Fibroblast of lung (primary cell): ENCODE measurements at places on chromosomes 11 and 22. TPM values are rescaled to one million over a fixed set of nuclear protein-coding genes. Genes with fewer than 3 reads are reported as not detected.

DNA sequence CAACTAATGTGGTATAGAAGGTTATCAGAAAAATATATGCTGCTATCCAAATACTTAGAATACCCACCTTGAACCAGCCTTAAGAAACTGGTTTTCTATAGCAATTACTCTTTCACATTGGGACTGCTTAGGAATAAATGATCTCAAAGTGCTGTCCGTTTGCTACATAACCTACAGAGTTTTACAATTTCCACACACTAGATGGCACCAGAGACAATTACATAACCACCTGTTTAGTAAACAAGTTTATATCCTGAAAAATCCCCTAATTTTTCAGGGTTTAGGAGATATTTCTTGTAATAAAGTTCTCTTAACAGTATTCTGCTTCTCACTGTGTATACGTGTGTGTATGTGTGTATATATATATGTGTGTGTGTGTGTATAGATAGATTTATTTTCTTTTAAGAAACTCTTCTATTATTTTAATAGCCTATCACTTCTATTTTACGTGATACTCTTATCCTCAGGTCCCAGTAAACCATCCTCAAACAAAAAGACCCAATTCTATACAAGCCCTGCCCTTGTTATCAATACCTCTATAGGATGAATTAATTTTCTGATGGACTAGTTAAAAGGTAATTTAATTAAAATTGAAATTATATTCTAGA is 6.7 kb upstream of the OR5I1 start:
- DNase-seq, result peak; percentile 1

- DNase-seq, result peak; percentile 63
Observed at GRCh38 chr22:45336971-45337431, 27.3 kb downstream of the FAM118A start.

- no peak for DNase-seq
Observed at GRCh38 chr22:31611061-31611760, 50.8 kb downstream of the PISD start.

GRCh38 chr11:107816028-107816427 is 42.6 kb downstream of the SLC35F2 start:
- DNase-seq, result no peak

GRCh38 chr11:118618991-118619375 is 11.6 kb downstream of the PHLDB1 start:
- DNase-seq, result peak; percentile 94

GRCh38 chr11:113497066-113497910 is 22.1 kb upstream of the DRD2 start:
- no peak for DNase-seq

GRCh38 chr22:24027389-24027975 is 16.4 kb downstream of the CABIN1 start:
- no peak for DNase-seq

- DNase-seq, result no peak
Observed at GRCh38 chr11:61484541-61484940, 24.0 kb upstream of the LRRC10B start.

DNA sequence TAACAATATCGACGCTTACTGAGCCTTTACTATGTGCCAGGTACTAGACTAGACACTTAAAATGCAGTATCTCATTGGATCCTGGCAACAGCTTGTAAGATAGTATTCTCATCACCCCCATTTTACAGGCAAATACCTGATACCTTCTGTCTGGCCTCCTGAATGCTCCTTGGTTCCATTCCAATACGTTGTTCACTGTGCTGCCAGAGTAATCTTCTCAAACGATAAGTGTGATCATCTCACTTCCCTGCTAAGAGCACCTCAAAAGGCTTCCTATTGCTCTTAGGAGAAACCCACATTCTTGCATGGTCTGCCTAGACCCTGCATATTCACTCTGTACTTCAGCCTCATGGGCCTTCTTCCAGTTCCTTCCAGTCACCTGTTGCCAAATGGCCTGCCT is 1.3 kb upstream of the NRIP3 start:
- DNase-seq, result no peak

DNA sequence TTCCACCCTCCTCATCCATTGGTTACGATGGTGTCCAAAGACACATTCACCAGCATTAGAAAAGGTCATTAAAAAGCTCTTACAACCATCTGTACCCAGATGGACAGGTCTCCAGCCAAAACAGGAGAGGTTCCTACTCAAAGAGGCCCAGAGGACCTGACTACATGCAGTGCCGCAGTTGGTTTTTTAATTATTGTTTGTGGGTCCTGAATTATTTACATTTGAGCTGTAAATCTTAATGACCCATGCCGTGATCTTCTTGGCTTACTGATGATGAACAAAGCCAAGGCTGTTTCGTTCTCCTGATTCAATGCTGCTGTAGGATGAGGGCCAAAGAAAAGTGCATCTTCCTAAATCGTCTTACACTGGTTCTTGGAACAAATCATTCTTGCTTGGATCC is 83.7 kb downstream of the CADM1 start:
- DNase-seq, result no peak

DNA sequence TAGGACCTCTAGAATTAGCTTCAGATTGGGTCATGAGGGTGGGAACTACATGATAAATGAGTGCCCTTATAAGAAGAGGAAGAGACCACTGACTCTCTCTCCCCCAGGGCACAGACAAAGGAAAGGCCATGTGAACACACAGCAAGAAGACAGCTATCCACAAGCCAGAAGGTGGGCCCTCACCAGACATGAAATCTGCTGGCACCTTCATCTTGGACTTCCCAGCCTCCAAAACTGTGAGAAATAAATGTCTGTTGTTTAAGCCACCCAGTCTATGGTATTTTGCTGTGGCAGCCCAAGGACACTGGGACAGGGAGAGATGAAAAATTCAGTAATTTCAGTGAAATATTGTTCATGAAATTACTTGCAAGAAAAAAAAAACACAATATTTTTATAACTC is 5.9 kb downstream of the RBFOX2 start:
- no peak for DNase-seq

DNA sequence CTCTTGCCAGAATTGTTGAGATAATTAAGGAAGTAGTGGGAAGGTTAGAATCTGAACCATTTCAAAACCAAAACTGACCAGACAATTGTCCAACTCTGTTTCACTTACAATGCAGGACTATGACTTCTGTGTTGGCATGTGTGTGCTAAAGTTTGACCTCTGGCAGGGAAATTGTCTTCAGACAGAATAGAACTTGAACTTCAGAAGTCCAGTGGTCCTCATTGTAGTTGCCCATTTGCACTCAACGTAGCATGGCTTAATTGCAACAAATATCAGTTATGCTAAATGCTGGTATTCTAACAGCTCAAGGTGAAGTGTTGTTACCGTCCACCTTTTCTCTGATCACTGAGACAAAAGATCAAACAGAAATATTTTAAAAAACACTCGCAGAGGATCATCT is 47.2 kb downstream of the BLID start:
- DNase-seq, result no peak

DNA sequence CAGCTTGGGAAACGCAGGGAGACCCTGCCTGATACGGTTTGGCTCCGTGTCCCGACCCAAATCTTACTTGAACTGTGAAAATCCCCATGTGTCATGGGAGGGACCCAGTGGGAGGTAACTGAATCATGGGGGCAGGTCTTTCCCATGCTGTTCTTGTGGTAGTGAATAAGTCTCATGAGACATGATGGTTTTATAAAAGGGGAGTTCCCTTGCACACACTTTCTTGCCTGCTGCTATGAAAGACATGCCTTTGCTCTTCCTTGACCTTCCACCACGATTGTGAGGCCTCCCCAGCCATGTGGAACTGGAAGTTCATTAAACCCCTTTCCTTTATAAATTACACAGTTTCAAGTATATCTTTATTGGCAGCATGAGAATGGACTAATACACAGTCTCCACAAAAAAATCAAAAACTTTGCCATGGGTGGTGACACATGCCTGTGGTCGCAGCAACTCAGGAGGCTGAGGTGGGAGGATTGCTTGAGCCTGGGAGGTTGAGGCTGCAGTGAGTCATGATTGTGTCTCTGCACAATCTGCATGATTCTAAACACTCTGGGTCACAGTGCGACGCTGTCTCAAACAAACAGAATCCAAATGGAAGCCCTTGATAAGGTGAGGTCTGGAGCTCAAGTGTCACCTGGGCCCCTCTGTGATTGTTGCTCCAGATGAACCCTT is 34.9 kb downstream of the SYN3 start:
- DNase-seq, result no peak

GRCh38 chr11:114209343-114209742 is 86.9 kb upstream of the NNMT start:
- no peak for DNase-seq

DNA sequence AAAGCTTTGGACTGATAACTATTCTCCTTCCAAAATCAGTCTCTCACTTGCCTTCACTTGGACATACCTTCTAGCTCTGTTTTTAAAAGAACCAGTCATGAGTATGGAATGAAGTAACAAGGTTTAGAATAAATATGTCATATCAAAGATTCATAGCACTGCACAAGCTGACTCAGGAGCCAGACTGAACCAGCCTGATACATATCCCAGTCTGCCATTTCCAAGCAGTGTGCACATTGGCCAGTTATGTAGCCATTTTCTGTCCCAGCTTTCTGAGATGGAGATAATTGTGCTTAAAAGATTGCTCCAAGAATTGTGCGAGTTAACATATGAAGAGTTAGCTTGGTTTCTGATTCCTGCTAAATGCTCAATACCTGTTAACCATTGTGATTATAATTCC is 311.3 kb downstream of the C11orf87 start:
- DNase-seq, result peak; percentile 2

GRCh38 chr11:102263379-102264003 is 53.8 kb upstream of the BIRC3 start:
- no peak for DNase-seq

GRCh38 chr11:58734681-58735490 is 3.1 kb upstream of the GLYAT start:
- no peak for DNase-seq

GRCh38 chr11:87301785-87302540 is 264.2 kb downstream of the TMEM135 start:
- no peak for DNase-seq

- peak; percentile 90 for DNase-seq
Observed at GRCh38 chr11:5364214-5364613, 12.9 kb downstream of the OR51B6 start.

DNA sequence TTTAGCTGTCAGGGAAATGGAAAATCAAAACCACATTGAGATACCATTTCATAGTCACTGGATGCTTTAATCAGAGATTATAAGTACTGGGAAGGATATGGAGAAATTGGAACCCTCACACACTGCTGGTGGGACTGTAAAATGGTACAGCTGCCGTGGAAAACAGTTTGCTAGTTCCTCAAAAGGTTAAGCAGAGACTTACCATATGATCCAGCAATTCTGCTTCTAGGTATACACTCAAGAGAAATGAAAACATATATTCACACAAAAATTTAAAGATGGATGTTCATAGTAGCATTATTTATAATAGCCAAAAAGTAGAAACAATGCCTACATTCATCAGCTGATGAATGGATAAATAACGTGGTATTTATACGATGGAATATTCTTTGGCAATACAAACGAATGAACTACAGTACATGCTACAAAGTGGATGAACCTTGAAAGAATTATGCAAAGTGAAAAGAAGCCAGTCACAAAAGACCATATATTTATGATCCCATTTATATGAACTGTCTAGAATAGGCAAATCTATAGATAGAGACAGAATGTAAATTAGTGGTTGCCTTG is 23.0 kb downstream of the RNF121 start:
- peak; percentile 45 for DNase-seq

The RAG2 gene
- not detected in 2 replicates for total RNA-seq

The CRKL gene
- 39.8 and 45.1 TPM in 2 replicates for total RNA-seq

The APOA5 gene
- total RNA-seq, result not detected in 2 replicates

The SPTBN2 gene
- total RNA-seq, result 0.51 and 0.99 TPM in 2 replicates

The OR52R1 gene
- total RNA-seq, result not detected in 2 replicates

The STK33 gene
- 1.7 and 2.8 TPM in 2 replicates for total RNA-seq

The VPS37C gene
- total RNA-seq, result 7.2 and 7.6 TPM in 2 replicates

The C2CD2L gene
- 1.8 and 3.0 TPM in 2 replicates for total RNA-seq

The TMEM191B gene
- total RNA-seq, result under 0.01 and 4.1 TPM in 2 replicates

The SLC15A3 gene
- total RNA-seq, result 19.5 and 29.9 TPM in 2 replicates

The ARFGAP3 gene
- 60.1 and 62.1 TPM in 2 replicates for total RNA-seq

The SAA4 gene
- total RNA-seq, result not detected in 2 replicates

The PDE2A gene
- 0.50 and 0.77 TPM in 2 replicates for total RNA-seq

The INSC gene
- 0.77 and 8.3 TPM in 2 replicates for total RNA-seq
